ENCODE measurements at places on chromosomes 1 and 21.

DNA sequence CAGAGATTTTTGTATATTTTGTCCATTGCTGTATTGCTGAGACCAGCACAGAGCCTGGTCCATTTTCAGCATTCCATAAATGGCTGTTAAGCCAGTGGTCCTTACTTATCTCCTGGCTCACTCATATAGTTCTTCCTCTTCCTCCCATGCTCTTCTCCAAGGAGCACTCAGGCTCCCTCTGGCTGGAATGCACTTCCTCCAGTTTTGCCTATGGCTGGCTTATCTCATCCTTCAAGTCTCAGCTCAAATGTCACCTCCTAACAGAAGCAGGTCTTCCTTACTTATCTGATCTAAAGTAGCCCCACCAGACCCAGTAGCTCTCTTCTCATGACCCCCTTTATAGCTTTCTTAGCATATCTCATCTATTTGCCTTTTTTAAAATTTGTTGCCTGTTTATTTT lies 146.9 kb downstream of the SLC30A10 start:
- no peak for DNase-seq

- no peak for DNase-seq
Measured at GRCh38 chr1:246373828-246374569, 133.1 kb downstream of the SMYD3 start.

DNA sequence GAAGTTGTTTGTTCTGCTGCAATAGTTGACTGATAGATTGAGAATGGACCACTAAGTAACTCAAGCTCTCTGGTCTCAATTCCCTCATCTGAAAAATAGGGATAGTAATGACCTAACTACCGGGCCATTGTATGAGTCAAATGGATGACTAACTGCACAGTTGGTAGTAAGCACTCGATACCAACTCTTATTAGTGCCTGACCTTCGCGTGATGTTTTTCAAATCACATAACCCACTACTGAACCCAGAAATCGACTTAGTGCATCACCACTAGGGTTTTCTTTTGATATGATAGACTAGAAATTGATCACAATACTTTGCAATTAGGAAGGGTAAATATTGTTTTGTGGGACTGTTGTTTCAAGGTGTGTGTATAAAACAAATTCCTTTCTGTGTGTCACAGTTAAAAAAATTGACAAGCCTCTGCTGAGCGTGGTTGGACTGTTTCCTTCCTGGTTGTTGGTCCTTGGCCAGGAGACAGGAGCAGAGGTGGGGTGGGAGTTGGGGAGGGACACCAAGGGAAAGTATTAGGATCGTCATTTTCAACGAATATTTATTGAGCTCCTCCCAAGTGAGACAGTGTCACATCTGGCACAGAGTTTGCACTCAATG lies 54.0 kb upstream of the LRP8 start:
- no peak for DNase-seq

DNA sequence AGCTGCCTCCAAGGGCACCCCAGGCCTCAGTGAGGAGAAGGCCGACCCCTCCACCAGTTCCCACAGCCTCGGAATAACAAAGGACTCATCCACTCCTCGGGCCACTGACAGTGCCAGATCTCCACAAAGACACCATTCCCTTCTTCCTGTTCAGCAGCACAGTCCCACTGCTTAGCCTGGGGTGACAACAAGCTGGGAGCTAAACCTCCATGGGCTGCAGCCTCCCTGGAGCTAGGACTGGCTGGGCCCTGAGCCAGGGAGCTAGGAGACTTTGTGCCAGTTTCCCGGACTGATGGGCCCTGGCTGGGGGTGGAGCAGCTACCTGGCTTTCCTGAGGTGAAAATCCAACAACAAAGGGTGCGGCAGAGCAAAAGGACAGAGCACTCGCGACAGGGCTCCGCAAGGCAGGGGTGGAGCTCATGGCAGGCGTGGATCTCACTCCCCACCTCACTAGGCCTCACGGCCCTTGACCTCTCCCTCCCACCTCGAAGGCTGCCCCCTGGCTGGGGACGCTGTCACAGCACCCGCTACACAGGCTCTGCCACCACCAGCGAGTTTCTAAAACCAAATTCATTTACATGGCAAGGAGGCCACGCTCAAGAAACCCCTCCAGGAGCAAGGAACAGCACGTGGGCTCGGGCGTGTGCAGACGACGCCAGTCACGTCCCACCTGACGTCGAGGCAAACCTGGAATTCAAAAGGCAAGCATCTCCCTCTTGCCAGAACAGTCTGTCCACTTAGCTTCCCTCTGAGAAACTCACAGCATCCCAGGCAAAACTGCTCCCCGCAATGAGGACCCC lies 13.8 kb downstream of the SLC35E2B start:
- DNase-seq: no peak

DNA sequence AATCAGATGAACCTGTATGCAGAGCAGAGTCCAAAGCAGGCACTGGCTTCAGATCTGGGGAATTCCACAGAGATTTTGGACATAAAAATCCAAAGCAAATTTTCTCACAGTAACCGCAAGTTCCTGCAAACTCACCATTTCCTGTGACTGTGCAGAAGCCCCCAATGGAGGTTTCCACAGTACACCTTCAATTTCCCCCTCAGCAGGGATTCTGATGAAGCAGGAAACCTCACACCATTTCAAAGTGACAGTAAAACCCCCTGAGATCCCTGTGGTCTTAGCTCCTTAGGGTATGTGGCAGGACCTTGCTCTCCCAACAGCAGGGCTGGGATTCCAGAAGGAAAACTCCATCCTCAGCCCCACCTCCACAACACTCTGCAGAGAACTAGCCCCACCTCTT lies 6.0 kb upstream of the TGFBR3 start:
- DNase-seq: no peak

DNA sequence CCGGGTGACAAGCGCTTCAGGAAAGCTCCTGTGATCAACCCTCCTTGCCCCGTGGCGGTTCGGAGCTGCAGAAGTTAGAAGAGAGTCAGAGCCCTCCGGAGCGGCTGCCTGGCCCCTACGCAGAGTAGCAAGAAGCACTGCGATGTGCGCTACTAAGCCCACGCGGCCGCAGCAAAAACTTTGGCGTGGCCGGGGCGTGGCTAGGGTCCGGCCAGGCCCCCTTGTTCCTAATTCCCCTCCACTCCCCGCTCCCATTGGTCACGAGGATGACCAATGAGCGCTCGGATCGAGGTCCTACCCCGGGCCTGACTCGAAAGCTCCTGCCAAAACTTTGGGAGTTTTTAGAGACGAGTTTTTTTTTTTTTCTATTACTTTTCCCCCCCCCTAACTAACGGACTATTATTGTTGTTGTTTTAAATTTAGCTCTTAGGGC lies at the start of gene HLX:
Gene HLX (plus strand): TSS at position 368 of the 433 bp plus-strand sequence. CDS start 415 bp downstream, outside the sequence.
- DNase-seq: no peak

- DNase-seq: no peak
Measured at GRCh38 chr1:32350785-32351398, 11.4 kb downstream of the FAM229A start.

DNA sequence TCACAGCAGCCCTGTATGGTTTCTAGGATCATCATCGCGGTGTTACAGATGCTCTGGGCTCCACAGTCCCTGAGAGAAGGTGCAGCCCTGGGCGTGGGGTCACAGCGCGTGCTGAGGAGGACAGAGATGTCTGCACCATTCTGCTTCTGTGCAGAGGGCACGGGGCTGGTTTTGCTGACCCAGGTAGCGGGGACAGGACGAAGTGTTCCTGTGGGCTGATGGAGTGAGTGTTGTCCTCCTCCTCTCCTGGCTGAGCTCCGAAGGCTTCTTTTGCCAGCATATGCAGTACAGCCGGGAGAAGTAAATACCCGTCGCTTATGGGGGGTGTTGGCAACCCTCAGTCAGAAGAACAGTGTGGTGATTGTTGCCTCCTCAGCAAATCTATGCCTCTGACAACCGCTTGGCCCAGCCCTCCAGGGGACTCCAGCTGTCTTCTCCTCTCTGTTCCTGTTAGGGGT lies 101.5 kb downstream of the DDX20 start:
- DNase-seq: no peak

GRCh38 chr1:214708321-214708955 lies 105.4 kb downstream of the CENPF start:
- no peak for DNase-seq

- DNase-seq: no peak
Measured at GRCh38 chr1:244801246-244801645, 34.2 kb upstream of the COX20 start.

- no peak for DNase-seq
Measured at GRCh38 chr1:175197531-175197930, 5.0 kb upstream of the KIAA0040 start.

GRCh38 chr1:38651669-38652068 lies 207.9 kb downstream of the RRAGC start:
- no peak for DNase-seq

DNA sequence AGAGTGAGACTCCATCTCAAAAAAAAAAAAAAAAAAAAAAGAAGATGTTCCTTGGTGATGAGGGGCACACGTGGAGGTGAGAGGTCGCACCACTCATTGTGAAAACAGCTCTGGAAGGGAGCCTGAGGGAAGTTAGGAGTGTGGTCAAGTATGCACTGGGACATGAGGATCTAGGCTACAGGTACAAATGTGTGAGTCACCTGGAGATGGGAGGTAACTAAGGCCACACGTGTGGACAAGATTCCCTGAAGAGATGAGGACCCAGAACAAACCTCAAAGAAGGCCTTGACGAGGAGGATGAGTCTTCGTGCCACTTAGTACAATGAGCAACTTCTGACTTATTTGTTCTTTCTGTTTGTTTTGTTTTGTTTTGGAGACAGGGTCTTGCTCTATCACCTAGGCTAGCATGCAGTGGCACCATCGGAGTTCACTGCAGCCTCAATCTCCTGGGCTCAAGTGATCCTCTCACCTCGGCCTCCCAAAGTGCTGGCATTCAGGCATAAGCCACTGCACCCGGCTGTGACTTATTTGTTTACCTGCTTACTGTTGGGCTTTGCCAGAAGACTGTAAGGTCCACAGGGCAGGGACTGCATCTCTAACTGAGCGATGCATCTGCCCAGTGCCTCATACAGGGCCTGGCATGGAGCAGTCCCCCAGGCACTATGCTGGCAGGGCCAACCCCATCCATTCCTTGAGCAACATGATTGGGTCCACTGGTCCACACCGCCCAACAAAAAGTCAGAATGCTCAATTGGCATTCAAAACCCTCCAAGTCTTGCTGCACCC lies 6.4 kb downstream of the ASAP3 start:
- DNase-seq: no peak

DNA sequence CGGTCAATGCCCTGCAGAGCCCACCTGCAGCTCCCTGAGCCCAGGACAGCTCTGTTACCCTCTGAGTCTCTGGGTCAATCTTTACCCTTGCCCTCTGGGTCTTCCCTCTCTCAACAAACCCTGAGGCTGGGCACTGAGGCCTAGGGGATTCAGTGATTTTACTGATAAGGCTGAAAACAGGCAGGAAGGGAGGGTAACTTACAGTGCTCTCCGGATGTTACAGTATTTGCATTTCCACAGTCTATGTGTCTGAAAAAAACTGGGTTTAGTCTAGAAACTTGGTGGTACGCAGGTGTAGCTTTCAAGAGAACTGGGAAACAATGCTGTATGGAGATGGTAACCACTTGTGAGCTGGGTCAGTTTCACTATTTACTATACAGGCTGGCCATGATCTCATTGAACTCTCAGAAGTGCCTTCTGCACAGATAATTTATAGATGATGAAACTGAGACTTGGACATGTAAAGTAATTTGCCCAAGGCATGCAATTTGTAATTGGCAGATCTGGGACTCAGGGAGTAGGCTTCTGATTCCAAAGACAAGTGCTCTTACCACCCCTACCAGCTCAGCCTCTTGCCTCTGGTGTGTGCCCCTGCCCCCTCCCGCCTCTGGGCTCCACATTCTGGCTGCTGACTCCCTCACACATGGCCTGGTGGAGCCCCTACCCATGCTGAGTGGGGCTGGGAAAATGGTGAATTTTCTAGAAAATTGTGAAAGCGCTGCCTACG lies 48.8 kb downstream of the TENT5C start:
- DNase-seq: no peak

GRCh38 chr1:57672346-57673140 lies 248.7 kb upstream of the DAB1 start:
- DNase-seq: no peak

DNA sequence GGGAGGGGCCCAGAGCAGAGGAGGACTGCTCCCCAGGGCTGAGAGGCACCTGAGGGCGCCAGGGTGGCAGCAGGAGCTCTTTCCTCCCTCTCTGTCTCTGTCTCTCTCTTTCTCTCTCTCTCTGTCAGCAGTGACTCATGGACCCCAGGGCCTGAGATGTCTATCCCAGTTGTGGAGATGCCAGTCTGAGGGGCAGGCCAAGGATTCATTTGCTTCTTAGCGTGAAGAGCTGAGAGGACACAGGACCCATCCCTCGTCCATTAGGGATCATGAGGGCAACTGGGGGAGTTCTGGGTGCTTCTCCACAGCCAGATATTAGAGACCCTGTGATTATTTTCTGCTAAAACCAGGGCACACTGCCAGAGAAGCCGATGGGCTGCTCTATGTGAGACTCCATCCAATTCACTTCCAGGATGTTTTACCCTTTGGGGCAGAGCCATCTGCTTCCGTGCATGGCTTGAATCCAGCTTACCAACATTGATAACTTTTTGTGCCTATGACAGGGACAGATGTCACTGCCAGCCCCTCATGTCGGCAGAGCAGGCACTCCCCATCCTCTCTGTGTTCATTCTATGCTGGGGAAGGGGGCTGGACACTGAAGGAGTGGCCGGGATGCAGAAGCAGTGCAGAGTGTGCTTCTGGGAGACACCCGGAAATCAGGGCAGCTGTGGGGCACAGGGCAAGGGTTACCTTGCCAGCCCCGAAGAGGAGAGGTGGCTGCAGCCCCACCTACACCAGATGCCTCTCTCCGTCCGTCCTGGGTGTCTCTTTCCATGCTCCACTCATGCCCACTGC lies 4.1 kb upstream of the PCBP3 start:
- no peak for DNase-seq

DNA sequence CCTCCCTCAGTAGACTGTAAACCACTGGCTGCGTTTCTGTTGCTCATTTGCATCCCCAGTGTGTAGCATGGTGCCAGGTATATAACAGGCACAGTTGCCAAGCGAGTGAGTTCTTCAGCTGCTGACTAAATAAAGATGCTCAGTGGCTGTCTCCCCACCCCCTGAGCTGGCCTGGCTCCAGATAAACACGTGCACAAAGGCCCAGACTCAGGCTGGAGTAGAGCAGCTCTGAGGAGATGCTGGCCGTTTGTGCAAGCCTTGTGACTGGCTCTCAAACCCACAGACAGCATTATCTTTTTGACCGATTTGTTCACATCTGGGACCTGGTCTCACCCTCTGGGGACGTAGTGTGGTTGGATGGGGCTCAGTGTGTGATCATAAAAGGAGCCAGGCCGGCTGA lies 7.1 kb downstream of the CHRNB2 start:
- no peak for DNase-seq

DNA sequence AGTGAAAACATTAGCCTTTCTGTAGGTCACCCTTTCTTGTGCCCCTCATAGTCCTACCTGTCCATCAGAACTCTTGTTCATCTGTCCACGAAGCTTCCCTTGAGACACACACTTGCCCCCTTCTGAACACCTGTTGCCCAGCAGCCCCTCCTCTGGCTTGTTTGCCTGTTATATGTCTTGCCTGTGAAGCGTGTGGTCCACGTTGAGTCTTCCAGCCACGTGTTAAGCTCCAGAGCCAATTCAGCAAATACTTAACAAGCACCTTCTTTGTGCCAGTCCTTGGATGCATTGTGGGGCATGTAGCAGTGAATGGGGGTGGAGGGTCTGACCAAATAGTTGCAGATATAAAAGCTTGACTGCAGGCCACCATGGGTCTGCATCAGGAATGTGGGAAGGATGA lies 66.6 kb downstream of the MAN1C1 start:
- DNase-seq: no peak

Data from renal pelvis (tissue), 12 donors.